Cardiac atrium fibroblast (primary cell): ENCODE measurements at places on chromosomes 11 and 22. TPM values are rescaled to one million over a fixed set of nuclear protein-coding genes. Genes with fewer than 3 reads are reported as not detected.

TENM4 gene
- under 0.01 TPM in 1 of 2 replicates, not detected in the other for total RNA-seq

BAIAP2L2 gene
- total RNA-seq = 2.4 and 9.7 TPM in 2 replicates

CACNA1I gene
- total RNA-seq = not detected in 2 replicates

SMC1B gene
- total RNA-seq = not detected in 2 replicates

LGR4 gene
- 31.1 and 51.4 TPM in 2 replicates for total RNA-seq

PKNOX2 gene
- total RNA-seq = 2.5 and 4.7 TPM in 2 replicates

GGTLC2 gene
- not detected in 2 replicates for total RNA-seq

MIAT gene
- total RNA-seq = 0.18 and 0.32 TPM in 2 replicates
